T-helper 17 cell (primary cell): ENCODE measurements at places on chromosomes 12 and 14. TPM values are rescaled to one million over a fixed set of nuclear protein-coding genes. Genes with fewer than 3 reads are reported as not detected.

HOXC13 gene
- total RNA-seq: not detected

VWF gene
- 4.1 TPM for total RNA-seq

SPTB gene
- total RNA-seq: 8.4 TPM

REP15 gene
- not detected for total RNA-seq

KLHL33 gene
- total RNA-seq: 0.39 TPM

RNASE3 gene
- not detected for total RNA-seq

GUCY2C gene
- not detected for total RNA-seq

GYS2 gene
- total RNA-seq: 0.15 TPM

GEMIN2 gene
- 14.7 TPM for total RNA-seq

DNA sequence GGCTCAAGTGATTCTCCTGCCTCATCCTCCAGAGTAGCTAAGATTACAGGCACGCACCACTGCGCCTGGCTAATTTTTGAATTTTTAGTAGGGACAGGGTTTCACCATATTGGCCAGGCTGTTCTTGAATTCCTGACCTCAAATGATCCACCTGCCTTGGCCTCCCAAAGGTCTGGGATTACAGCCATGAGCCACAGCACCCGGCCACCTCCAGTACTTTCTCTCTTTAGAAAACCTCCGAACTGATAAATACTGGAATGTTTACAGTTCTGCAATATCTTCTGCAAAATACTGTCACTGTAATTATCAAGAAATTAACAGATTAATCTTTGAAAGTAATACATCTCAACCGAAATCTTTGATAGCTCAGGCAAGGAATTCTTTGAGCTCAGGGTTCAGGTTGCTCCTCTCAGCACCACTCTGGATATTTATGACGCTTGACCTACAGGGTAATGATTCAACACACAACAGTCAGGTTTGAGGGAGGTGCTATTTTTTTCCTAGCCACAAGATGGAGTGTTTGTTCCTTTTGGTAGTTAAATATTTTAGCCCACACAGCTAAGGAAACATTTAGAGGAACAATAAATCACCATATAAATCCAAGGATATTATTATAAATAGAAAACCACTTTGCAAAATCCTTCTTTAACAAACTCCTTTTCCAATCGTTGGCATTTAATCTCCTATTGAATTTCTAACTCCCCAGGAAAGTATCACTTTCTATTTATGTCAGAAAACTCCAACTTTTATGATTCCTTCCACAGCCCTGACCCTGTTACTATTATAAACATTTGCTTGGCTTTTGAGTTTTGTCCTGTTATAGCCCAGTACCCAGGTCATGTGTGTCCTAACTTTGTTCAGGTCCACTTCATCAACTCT lies 48.6 kb upstream of the GTF2A1 start:
- peaks cover 52% of the 10 kb centered on the region for H3K27me3 ChIP-seq
- H3K4me1 ChIP-seq: no peaks in the 10 kb centered on the region
- H3K4me3 ChIP-seq: no peak overlapping the region
- no peaks in the 10 kb centered on the region for H3K36me3 ChIP-seq
- DNase-seq: no peak
- no peak overlapping the region for H3K27ac ChIP-seq

DNA sequence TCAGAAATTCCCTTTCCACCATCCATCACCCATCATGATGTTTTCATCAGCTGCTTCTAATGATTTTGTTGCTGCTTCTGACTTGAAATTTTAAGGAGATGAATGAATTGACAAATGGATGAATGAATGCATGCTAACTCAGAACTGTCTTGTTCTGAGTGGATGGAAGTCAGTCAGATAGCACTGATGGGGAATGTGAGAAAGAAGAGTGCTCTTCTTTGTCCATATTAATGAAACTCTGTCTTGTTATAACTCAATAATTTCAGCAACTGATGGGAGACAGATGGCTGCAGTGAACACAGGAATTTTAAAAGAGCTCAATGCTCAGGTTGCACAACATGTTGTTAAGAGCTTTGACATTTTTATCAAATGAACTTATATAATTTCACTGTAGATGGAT lies 422.0 kb downstream of the TRHDE start:
- no peaks in the 10 kb centered on the region for H3K4me1 ChIP-seq
- no peak overlapping the region for H3K27ac ChIP-seq
- no peak for DNase-seq
- no peaks in the 10 kb centered on the region for H3K36me3 ChIP-seq
- H3K4me3 ChIP-seq: no peak overlapping the region

- peaks cover 32% of the 10 kb centered on the region for H3K4me1 ChIP-seq
- no peak for DNase-seq
- no peak overlapping the region for H3K4me3 ChIP-seq
Observed at GRCh38 chr14:71576472-71576871, 355.8 kb upstream of the RGS6 start.

- H3K4me1 ChIP-seq: no peaks in the 10 kb centered on the region
- H3K36me3 ChIP-seq: peaks cover 3% of the 10 kb centered on the region
- no peak for DNase-seq
- no peak overlapping the region for H3K4me3 ChIP-seq
- H3K27me3 ChIP-seq: peaks cover 50% of the 10 kb centered on the region
- H3K27ac ChIP-seq: no peak overlapping the region
Observed at GRCh38 chr12:15193946-15194345, 27.3 kb downstream of the RERG start.

GRCh38 chr12:27462151-27462694 lies 15.7 kb downstream of the SMCO2 start:
- peaks cover 12% of the 10 kb centered on the region for H3K4me1 ChIP-seq
- DNase-seq: no peak
- no peak overlapping the region for H3K4me3 ChIP-seq

GRCh38 chr14:100688051-100688450 lies 38.6 kb upstream of the DLK1 start:
- DNase-seq: no peak
- H3K27me3 ChIP-seq: peaks cover 21% of the 10 kb centered on the region
- no peaks in the 10 kb centered on the region for H3K4me1 ChIP-seq
- H3K27ac ChIP-seq: no peak overlapping the region
- H3K4me3 ChIP-seq: no peak overlapping the region
- H3K36me3 ChIP-seq: no peaks in the 10 kb centered on the region

- DNase-seq: no peak
- no peaks in the 10 kb centered on the region for H3K27me3 ChIP-seq
- no peak overlapping the region for H3K4me3 ChIP-seq
- H3K27ac ChIP-seq: no peak overlapping the region
Observed at GRCh38 chr14:62592877-62593276, 452.4 kb downstream of the KCNH5 start.

DNA sequence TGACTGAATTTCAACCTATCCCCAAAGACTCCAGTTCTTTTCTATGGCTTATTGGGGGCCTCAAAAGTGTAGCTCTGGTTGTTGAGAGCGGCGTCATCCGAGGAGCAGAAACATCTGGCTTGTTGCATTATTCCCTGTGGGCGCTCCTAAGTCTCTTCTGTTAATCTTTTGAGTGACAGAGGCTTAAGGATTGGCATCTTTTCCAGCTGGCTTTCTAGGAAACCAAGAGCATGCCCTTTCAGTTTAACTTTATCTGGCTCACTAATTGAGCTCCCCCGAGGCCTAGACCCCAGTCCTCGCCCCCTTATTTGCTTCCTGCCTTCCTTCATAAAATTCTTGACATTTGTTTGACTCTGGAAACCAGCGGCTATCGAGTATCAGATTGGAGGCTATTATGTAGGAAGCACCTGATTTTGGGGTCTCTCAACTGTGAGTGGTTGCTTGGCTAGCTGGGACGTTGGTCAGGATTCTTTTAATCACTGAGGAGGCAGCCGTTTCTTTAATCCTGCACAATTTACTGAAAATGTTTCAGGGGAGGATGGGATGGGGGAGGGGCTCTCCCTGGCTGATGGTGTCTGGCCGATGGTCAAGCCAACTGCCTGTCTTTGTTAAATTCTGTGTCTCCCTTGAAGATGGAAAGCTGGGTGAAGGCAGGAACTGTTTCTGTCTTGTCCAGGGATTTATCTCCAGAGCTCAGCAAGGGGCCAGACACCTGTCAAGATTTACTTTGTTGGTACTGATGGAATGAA lies 3.1 kb downstream of the SMOC1 start:
- no peak overlapping the region for H3K27ac ChIP-seq
- no peak for DNase-seq
- H3K36me3 ChIP-seq: peaks cover 2% of the 10 kb centered on the region
- peaks cover 3% of the 10 kb centered on the region for H3K4me1 ChIP-seq
- peaks cover 70% of the 10 kb centered on the region for H3K27me3 ChIP-seq
- no peak overlapping the region for H3K4me3 ChIP-seq

DNA sequence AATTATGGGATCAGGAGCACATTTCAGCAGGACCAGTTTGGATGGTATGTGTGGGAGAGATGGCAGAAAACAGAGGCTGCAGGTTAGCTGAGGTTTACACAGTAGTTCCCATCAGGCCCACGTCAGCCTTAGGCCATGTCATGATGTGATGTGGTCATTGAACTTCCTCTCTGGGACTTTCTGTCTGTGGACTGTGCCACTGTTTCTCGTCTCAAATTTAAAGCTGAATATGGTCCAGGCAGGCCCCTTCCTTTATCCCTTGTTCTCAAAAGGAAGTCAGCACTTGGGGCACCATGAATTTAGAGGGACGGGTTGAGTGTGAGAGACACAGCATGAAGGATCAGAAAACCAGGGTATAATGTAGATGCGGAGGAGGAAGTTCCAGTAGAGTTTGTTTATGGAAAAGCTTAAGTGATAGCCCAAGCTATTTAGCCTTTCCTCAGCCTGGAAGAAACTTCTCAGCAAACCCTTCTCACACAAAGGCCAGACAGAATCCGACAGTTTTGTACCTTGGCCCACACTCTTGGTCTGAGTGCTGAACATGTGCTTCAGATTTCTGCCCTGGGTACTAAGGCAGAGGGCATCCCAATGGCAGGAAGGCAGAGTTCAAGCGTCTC lies 3.6 kb upstream of the IGFBP6 start:
- peaks cover 2% of the 10 kb centered on the region for H3K36me3 ChIP-seq
- H3K4me1 ChIP-seq: peaks cover 20% of the 10 kb centered on the region
- H3K4me3 ChIP-seq: peak overlapping the region; percentile 36
- no peak overlapping the region for H3K27ac ChIP-seq
- DNase-seq: no peak

- no peaks in the 10 kb centered on the region for H3K27me3 ChIP-seq
- H3K4me1 ChIP-seq: peaks cover 18% of the 10 kb centered on the region
- peak overlapping the region; percentile 99 for H3K27ac ChIP-seq
- no peak for DNase-seq
- peaks cover 3% of the 10 kb centered on the region for H3K36me3 ChIP-seq
Observed at GRCh38 chr12:14367040-14367661, 1.7 kb downstream of the ATF7IP start.

DNA sequence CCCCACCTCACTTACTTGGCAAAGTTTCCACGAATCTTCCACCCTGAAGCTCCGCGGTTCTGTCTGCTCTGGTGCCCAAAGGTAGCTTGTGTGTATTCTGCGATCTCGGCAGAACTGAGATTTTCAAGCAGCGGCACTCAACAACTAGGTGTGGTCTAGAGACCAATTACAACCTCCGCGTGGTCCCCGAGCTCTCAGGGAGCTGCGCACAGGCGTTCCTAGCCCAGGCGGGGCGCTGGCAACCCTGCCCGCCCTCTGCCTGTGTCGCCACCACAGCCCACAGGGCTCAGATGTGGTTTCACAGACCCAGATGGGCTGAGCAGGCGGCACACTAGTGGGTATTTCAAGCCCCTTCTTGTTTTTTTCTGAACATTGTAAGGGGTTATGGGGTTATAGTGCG lies 1.5 kb upstream of the DIABLO start:
- H3K4me3 ChIP-seq: peak overlapping the region; percentile 79
- DNase-seq: peak; percentile 43
- no peaks in the 10 kb centered on the region for H3K36me3 ChIP-seq
- H3K27ac ChIP-seq: no peak overlapping the region

- no peaks in the 10 kb centered on the region for H3K36me3 ChIP-seq
- peak; percentile 18 for DNase-seq
- no peak overlapping the region for H3K27ac ChIP-seq
- H3K4me1 ChIP-seq: peaks cover 7% of the 10 kb centered on the region
Observed at GRCh38 chr12:47949441-47950341, 13.7 kb upstream of the TMEM106C start.

DNA sequence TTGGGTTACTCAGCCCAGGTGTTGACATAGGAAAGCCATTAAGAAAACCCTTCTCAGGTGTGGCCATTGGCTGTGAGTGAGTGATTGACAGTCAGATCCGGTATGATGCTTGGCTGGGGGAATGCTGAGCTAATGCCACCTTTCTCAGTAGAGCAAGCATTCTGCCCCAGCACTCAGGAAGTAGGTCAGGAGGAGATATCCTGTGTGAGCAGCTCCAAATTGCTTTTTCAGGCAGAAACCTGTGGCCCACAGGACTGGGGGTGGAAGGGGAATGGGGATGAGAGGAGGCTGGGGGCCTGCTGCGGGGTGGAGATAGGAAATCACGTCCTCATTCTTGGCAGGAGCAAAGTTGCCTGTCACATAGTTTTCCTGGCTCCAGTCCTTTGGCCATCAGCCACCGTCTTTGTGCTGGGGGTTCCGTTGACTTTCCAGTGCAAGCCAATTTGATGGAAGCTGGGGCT lies 55.7 kb downstream of the NINJ2 start:
- no peaks in the 10 kb centered on the region for H3K36me3 ChIP-seq
- peak overlapping the region; percentile 27 for H3K27ac ChIP-seq
- peaks cover 28% of the 10 kb centered on the region for H3K4me1 ChIP-seq
- no peak for DNase-seq

DNA sequence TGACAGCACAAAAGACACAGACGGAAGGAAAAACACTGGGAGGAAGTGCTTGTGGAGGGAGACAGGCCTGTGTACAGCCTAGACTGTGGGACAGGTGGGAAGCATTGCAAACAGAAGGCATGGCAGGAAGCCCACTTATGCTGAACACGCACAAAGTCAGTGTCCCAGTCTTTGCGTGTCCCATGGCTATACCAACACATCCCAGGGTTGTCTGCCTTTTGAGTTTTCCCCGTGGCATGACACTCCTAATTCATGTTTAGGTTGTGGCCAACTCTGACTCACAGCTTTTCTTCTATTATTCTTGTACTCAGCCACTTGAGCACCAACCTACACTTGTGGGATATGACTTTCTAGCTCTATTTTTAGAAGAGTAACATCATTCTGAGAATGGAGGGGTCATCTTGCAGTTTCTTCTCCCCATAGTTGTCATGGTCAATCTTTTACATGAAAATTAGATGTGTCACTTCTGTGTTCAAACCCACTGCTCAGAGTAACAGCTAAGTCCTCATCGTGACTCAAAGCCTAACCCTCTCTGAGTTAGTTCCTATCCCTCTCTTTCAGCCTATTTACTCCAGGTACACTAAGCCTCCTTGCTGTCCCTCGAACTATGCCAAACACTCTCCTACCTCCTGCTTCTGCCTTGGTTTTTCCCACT lies 27.5 kb upstream of the JPH4 start:
- peaks cover 4% of the 10 kb centered on the region for H3K27me3 ChIP-seq
- peaks cover 8% of the 10 kb centered on the region for H3K36me3 ChIP-seq
- no peak for DNase-seq

GRCh38 chr12:27779416-27779919 lies 565 bp upstream of the KLHL42 start:
- DNase-seq: peak; percentile 4
- H3K4me3 ChIP-seq: peak overlapping the region; percentile 91
- peaks cover 21% of the 10 kb centered on the region for H3K4me1 ChIP-seq
- no peaks in the 10 kb centered on the region for H3K27me3 ChIP-seq
- H3K27ac ChIP-seq: peak overlapping the region; percentile 80
- peaks cover 2% of the 10 kb centered on the region for H3K36me3 ChIP-seq

GRCh38 chr12:107443320-107444090 lies 242.1 kb upstream of the PWP1 start:
- H3K27me3 ChIP-seq: no peaks in the 10 kb centered on the region
- DNase-seq: no peak
- H3K27ac ChIP-seq: peak overlapping the region; percentile 81
- no peak overlapping the region for H3K4me3 ChIP-seq
- H3K36me3 ChIP-seq: no peaks in the 10 kb centered on the region
- H3K4me1 ChIP-seq: peaks cover 36% of the 10 kb centered on the region
